ENCODE measurements at places on chromosomes 6 and 20.

DNA sequence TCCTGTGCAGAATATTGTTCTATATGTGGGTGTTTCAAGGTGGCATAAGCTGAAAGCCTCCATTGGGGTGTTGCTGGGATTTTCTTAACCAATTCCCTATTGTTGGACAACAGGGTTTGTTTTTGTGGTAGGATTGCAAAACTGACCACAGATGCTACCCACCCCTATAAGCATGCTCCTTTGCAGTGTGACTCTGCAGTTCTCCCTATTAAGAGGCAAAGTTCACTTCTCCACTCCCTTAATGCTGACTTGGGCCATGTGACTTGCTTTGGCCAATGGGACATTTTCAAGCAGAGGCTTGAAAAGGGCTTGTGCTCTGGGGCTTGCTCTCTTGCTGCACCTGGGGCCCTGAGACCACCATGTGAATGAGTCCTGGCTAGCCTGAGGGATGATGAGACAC lies 8.5 kb upstream of the ANGPT4 start:
- no peak for DNase-seq

- no peak for DNase-seq
Measured at GRCh38 chr6:168660400-168660945, 219.5 kb downstream of the SMOC2 start.

- no peak for DNase-seq
Measured at GRCh38 chr6:44010411-44011349, 116.6 kb downstream of the MRPL14 start.

DNA sequence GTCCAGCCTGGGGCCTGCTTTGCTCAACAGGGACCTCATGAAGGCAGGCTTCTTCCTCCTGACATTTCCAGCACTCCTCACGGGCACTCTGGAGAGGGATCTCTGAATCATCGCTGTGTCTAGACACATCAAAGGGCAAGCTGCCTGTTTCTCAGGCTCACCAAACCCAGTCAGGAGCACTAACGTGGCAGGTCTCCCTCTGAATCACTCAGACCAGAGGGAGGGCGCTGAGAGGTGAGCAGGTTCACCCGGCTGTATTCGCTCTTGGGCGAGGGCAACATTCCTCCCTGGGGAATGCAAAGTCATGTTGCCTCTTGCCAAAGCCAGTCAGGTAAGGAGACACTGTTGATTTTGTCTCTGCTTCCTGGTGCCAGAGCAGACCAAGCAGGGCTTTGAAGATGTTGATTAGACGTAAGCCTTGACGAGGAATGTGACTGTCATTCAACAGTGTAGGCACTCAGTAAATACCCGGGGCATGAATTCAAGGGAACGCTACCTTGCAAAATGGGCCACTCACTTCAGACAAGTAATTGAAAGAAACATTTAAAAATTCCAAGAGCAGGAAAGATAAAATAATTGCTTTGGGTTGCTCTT lies 50.1 kb downstream of the CYP24A1 start:
- no peak for DNase-seq

DNA sequence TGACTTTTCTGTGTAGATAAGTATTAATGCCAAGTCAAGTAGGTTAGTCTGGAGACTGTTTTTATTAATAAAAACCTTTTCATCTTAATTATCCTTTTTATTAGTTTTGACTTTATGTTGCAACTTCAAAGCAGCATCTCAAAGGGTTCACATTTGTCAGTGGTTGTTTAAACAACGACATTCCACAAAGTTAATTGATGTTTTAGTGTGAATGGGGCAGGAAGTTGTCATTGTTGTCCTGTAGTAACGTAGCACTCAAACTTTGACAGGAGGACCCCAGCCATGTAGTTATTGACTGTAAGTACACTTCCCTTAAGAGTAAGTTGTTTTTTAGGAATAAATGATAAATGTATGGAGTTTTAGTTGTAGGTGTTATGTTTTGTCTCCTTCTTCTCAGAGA lies 11.3 kb downstream of the SLC16A10 start:
- no peak for DNase-seq
